Mesothelial cell of epicardium (in vitro differentiated cells): ENCODE measurements at places on chromosomes 11 and 22. TPM values are rescaled to one million over a fixed set of nuclear protein-coding genes. Genes with fewer than 3 reads are reported as not detected.
A peak's percentile ranks its signal among the peaks of the same experiment; 100 is the strongest.

Gene MN1
- 46.3 to 49.6 TPM (median 47.8 TPM) in 3 replicates for total RNA-seq

GRCh38 chr11:73412308-73412707 is 36.1 kb downstream of the RELT start:
- no peak for DNase-seq
- no peak overlapping the region for H3K27ac ChIP-seq
- peaks cover 21% of the 10 kb centered on the region for H3K36me3 ChIP-seq
- H3K27me3 ChIP-seq, result no peaks in the 10 kb centered on the region
- H3K4me3 ChIP-seq, result no peak overlapping the region
- peaks cover 15% of the 10 kb centered on the region for H3K4me1 ChIP-seq

DNA sequence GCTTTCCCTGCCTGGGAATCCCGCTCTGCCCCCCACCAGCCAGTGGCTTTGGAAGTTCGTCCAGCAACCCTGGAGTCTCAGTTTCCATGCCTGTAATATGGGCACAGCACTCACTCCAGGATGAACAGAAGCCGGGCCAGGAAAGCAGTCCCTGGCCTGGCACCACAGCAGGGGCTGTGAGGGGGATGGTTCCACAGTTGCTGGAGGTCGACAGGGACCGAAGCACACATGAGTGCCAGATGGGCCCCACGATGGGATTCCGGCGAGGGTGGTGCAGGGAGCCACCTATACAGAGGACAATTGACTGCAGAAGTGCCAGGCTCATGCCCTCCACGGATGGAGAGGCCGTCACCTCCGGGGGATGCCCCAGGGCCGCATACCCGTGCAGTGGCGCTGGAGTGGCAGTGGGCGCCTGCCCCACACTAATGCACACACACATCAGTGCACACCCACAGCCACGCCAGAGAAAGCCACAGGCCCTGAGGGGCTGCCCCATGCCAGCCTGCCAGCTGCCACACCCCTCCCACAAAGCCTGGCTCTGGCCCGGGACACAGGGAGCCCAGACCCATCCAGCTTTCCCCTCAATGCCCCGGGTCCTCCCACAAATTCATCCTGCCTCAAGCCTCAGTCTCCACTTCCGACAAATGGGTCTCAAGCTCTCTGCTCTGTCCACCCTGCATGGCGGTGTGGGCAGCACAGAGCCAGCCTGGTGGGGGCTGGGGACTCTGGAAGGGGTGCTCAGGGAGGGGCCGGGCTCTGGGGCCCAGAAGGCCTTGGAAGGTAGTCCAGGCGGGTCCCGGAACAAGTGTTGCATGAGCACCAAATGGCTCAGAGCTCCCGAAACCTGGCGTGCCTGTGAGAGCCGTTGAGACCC is 9.7 kb downstream of the ASCL2 start:
- peaks cover 19% of the 10 kb centered on the region for H3K4me1 ChIP-seq
- H3K36me3 ChIP-seq, result no peaks in the 10 kb centered on the region
- no peak for DNase-seq

DNA sequence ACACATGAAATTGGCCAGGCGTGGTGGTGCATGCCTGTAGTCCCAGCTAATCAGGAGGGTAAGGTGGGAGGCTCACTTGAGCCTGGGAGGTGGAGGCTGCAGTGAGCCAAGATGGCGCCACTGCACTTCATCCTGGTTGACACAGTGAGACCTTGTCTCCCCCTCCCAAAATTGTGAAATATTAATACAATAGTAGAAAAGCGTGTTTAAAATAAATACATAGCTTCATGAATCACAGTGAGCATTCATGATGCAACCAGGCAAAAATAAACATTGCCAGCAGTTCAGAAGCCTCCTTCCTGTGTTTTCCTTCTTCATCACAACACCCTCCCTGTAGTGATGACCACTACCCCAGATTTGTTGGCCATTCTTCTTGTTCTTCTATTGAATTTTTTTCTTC is 4.3 kb upstream of the TEAD1 start:
- H3K4me1 ChIP-seq, result peaks cover 9% of the 10 kb centered on the region
- no peak overlapping the region for H3K4me3 ChIP-seq

DNA sequence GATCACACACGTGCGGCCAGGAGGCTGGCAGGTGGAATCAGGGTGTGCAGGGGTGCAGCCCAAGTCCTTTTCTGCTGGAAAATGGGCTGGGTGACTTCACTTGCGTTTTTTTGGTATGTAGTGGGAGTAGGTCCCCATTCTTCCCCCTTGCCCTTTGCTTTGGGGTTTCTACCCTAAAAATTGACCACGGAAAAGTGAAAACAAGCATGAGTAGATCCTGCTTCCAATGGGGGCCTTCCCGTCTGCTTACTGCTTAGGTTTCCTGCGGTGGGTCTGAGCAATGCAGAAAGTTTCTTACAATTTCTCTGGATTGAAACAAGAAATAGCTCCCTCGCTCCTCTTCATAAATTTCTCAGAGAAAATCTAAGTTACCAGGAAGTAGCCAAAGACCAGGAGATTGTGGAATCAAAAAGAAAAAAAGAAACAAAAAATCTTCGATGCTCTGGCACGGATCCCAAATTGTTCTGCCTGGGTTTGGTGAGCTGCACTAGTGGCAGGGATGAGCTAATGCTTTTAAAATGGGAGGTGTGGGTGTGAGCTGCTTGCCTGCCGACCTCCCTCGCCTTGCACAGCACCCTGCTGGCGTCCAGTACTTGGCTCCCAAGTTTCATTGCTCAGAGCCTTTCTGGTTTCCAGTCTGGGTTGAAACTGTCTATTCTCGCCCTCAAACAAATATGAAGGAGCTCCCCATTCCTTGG is 2.4 kb downstream of the TIMP3 start:
- H3K27me3 ChIP-seq, result no peaks in the 10 kb centered on the region
- H3K36me3 ChIP-seq, result no peaks in the 10 kb centered on the region
- H3K27ac ChIP-seq, result peak overlapping the region; percentile 35

DNA sequence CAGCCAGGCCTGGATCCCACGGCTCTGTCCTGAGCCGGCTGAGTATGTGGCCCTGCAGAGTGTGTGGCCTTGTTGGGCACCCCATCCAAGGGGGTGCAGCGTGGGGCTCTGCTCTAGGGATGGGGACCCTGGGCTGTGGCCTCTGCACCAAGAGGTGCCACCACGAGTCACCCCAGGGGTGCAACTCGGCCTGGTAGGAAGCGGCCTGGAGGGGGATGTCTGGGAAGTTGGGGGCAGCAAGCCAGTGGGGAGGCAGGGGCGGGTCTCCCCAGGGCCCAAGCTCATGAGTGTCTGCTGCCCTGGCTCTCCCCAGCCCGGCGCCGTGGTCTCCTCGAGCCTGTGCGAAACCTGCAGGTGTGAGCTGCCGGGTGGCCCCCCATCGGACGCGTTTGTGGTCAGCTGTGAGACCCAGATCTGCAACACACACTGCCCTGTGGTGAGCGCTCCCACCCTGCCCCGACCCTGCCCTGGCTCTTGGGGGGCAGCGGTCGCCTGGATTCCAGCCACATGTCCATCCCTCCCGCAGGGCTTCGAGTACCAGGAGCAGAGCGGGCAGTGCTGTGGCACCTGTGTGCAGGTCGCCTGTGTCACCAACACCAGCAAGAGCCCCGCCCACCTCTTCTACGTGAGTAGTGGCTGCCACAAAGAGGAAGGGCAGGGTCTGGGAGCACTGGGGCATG is 24.2 kb upstream of the MUC5B start:
- H3K36me3 ChIP-seq, result no peaks in the 10 kb centered on the region
- peak; percentile 16 for DNase-seq
- H3K4me1 ChIP-seq, result no peaks in the 10 kb centered on the region
- H3K27me3 ChIP-seq, result peaks cover 2% of the 10 kb centered on the region
- no peak overlapping the region for H3K4me3 ChIP-seq

- peaks cover 25% of the 10 kb centered on the region for H3K4me1 ChIP-seq
- H3K27me3 ChIP-seq, result no peaks in the 10 kb centered on the region
- peak overlapping the region; percentile 89 for H3K27ac ChIP-seq
Measured at GRCh38 chr22:46043816-46044620, 67.1 kb upstream of the WNT7B start.

DNA sequence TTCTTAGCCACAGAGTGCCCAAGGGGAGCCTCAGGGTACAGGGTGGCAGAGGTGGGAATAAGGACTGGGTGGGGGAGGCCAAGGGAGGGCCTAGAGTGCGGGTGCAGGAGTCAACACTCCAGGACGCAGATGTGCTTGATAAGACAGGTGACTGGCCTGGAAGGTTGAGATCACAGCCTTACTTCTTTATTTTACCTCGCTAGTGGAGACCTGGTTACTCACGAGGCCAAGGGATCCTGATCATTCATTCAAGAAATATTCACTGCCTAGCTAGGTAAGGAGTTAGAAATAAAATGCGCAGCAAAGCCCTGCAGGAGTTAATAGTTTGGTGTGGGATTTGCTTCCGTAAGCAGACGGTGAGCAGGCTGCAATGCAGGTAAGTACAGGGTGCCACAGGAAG is 13.2 kb upstream of the PEX26 start:
- H3K36me3 ChIP-seq, result no peaks in the 10 kb centered on the region
- H3K4me1 ChIP-seq, result peaks cover 4% of the 10 kb centered on the region
- no peak overlapping the region for H3K27ac ChIP-seq
- H3K27me3 ChIP-seq, result peaks cover 8% of the 10 kb centered on the region
